ENCODE measurements at places on chromosomes 13 and 19.

GRCh38 chr19:39498798-39499642 is at the start of gene DLL3:
Gene DLL3, plus strand, starts transcription at chr19:39498947. Its CDS starts 28 bp downstream, at chr19:39498975.
- DNase-seq = no peak

DNA sequence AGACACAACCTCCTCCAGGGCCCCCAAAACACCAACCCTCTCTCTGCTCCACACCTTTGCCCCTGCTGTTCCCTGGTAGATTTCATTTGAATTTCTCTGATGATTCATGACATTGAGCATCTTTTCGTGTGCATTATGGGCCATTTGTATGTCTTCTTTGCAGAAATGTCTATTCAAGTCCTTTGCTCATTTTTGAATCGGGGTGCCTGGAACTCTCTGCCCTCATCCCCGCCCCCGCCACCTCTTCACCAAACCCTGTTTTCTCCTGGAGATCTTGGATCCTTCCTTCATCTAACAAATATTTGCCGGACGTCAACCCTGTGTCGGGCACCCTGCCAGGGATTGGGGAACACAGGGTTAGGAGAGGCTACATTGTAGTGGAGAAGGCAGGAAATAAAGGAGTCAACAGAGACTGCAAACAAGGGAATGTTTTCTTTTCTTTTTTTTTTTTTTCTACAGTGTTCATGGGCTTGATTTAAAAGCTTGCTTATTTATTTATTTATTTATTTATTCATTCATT is 25.5 kb upstream of the SLC1A5 start:
- DNase-seq = no peak

DNA sequence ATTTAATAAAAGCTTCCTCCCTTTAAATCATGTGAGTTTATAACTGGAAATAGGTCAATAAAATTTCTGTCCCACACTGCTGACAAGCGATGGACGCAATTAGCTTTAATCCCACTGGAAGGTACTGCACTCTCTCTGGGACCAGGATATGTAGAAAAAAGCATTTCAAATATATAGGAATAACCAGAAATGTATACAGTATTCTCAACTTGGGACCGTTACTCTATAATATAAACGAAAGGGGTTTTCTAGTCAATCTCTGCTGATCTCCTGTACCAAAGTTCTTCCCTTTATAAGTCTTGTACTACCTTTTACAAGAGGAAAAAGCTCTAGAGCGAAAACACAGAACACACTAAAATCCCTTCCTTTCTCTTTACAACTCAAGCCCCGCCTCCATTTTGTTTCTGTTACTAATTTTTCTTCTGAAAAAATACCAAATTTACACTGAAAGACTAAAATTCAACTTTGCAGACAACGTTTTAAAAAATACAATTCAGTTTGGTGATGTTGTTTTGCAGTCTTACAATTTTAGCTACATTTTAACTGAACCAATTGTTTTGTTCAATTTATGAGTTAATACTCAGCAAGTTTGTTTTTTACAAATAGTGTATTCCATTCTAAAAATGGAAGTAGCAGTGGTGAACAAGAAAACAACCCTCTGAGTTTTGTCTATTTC is 1.7 kb upstream of the USPL1 start:
- no peak for DNase-seq

DNA sequence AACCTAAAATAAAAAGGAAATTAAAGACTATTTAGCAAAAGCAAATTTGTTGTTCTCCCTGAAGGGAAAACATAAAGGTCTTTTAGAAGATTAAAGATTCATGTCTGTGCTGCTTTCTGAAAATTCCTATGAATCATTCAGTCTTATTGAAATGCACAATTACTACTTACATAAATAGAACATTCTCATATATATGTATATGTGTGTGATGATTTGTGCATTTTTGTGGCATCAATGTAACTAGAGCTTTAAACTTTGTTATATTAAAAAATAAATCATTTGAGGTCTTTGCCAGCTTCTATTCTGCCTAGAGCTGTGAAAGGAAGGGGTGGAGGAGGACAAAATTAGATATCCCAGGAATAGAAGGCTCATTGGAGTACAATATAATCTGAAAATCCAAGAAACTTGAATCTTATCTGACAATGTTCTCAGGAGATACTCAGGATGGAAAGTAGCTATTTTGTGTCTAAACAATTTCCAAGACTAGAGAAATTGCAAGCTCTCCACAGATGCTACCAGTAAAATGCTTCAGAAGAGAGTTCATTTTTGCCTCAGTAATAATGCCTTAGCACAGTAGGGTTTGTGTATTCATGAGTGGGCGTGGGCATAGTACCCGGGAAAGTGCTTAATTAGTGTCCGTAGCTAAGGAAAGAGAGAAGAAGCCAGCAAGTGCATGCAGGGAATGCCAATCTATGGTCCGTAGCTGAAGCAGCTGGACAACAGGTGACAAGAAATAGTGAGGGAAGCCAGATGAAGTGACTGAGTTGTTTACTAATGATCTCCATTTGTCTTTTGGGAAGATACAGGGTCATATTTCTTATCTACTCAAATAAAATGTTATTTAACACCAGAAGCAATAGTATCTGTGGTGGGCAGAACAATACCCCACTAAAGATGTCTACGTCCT is 395.5 kb upstream of the NBEA start:
- DNase-seq = no peak

GRCh38 chr19:58514564-58515022 is 2.8 kb upstream of the SLC27A5 start:
- no peak for DNase-seq

GRCh38 chr19:29674374-29675119 is 9.3 kb downstream of the PLEKHF1 start:
- DNase-seq = no peak

GRCh38 chr19:47492137-47492533 is 8.1 kb upstream of the KPTN start:
- DNase-seq = peak; percentile 49

Data from RWPE2 (cell line).